Thyroid gland (tissue), 4 donors: ENCODE measurements at places on chromosomes 5 and 9. TPM values are rescaled to one million over a fixed set of nuclear protein-coding genes. Genes with fewer than 3 reads are reported as not detected.

The CSF2 gene
- not detected for total RNA-seq

The CENPP gene
- total RNA-seq: 1.5 TPM

The PPP2CA gene
- 78.2 TPM for total RNA-seq

The TAF11L5 gene
- total RNA-seq: not detected

The SOWAHA gene
- 3.7 TPM for total RNA-seq

The CDX1 gene
- total RNA-seq: not detected

The GADD45G gene
- total RNA-seq: 17.1 TPM

The NUDT12 gene
- 48.2 TPM for total RNA-seq

The N4BP3 gene
- total RNA-seq: 3.9 TPM

The PHYKPL gene
- total RNA-seq: 61.9 TPM

The ARL14EPL gene
- not detected for total RNA-seq

The PFN3 gene
- not detected for total RNA-seq

The RNF208 gene
- total RNA-seq: 2.3 TPM

- H3K27me3 ChIP-seq: no peaks in the 10 kb centered on the region
- DNase-seq: no peak
- H3K4me3 ChIP-seq: no peak overlapping the region
- H3K4me1 ChIP-seq: peaks cover 35% of the 10 kb centered on the region
- no peak overlapping the region for H3K27ac ChIP-seq
- no peaks in the 10 kb centered on the region for H3K36me3 ChIP-seq
These were observed 120.6 kb upstream of the SARDH start for GRCh38 chr9:133858771-133859170.

DNA sequence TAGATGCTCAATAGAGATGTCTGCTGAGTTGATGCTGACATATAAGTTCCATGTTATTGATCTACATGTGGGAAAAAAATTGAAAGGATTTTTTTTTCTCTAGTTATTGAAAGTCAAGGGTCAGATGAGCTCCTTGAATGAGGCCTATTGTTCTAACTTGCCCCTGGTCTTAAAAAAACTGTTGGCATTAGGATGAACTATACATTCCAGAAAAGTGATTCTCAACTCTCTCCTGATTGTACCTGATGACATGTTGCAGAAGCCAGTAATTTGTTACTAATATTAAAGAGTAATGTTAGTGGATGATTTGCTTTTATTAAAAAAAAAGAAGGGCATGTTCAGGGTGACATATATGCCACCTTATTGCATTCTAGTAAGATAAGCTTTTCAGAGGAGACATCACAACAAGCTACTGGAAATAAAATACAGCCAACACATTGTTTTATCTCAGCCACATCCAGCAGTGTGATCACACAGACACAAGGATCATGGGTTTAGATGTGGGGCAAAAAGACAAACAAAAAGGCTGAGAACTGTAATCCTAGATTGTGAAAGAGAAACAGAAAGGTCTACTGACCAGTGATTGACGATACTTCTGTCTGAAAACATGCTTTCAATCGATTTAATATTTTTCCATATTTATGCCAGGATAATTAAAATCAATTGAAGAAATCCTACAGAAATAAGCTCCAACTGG lies 1314.1 kb upstream of the C9orf72 start:
- no peak overlapping the region for H3K27ac ChIP-seq
- H3K27me3 ChIP-seq: no peaks in the 10 kb centered on the region
- H3K4me3 ChIP-seq: no peak overlapping the region

GRCh38 chr9:93595861-93596365 lies 19.5 kb downstream of the PHF2 start:
- H3K27me3 ChIP-seq: no peaks in the 10 kb centered on the region
- no peak overlapping the region for H3K4me3 ChIP-seq
- H3K36me3 ChIP-seq: no peaks in the 10 kb centered on the region
- no peak overlapping the region for H3K27ac ChIP-seq
- H3K4me1 ChIP-seq: peaks cover 59% of the 10 kb centered on the region

- H3K4me3 ChIP-seq: no peak overlapping the region
- no peaks in the 10 kb centered on the region for H3K36me3 ChIP-seq
- no peaks in the 10 kb centered on the region for H3K27me3 ChIP-seq
- H3K4me1 ChIP-seq: peaks cover 38% of the 10 kb centered on the region
- DNase-seq: no peak
- no peak overlapping the region for H3K27ac ChIP-seq
These were observed 18.0 kb upstream of the CRB2 start for GRCh38 chr9:123337971-123338370.

DNA sequence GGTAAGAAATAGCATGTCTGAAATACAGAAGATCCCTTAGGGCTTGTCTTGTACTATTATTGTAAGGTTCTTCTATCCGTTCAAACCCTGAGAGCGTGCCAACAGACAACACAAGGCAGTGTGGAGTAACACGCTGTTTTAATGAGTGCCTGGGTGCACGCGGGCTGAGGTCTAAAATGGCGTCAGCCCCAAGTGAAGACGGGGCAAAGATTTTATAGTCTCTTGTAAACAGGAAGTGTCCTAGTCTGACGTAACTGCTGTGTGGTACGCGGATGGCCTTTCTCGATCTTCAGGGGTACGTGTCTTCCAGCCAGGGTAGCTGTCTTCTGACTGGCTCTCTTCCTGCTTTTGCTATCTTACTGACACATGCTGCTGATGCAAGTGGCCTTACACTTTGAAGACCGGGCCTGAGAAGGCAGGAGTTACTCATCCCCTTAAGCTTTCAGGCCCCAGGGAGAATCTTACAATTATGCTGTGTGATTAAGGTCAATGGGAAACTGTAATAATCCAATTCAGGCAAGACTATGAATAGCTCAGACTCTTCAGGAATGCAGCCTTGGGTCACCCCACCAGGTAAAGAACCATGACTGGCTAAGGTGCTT lies 1812.0 kb upstream of the CDH9 start:
- H3K4me3 ChIP-seq: no peak overlapping the region
- H3K4me1 ChIP-seq: no peaks in the 10 kb centered on the region
- no peaks in the 10 kb centered on the region for H3K27me3 ChIP-seq
- no peak for DNase-seq

- H3K4me3 ChIP-seq: no peak overlapping the region
- no peaks in the 10 kb centered on the region for H3K4me1 ChIP-seq
- no peaks in the 10 kb centered on the region for H3K36me3 ChIP-seq
- H3K27ac ChIP-seq: no peak overlapping the region
- no peak for DNase-seq
These were observed 268.0 kb upstream of the MVB12B start for GRCh38 chr9:126058591-126058990.

DNA sequence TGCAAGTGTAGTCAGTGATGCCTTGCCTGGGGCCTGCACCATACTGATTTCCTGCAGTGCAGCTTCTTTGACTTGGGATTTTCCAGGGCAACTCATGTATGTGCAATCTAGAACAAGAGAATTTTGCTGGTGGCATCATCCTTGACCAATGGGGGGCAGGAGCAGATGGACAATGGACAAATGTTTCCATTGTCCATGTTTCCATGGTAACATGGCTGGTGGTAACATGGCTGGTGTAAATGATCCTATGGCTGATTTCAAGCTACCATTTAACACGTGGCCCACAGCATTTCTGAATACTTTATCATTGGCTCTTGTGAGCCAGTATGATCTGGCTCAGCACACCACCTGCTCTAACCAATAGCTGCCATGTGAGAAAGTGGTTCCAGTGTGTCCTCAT lies 130.1 kb upstream of the OSMR start:
- H3K27ac ChIP-seq: no peak overlapping the region
- DNase-seq: no peak
- no peaks in the 10 kb centered on the region for H3K4me1 ChIP-seq
- H3K4me3 ChIP-seq: no peak overlapping the region
- no peaks in the 10 kb centered on the region for H3K36me3 ChIP-seq

- no peak overlapping the region for H3K4me3 ChIP-seq
- no peaks in the 10 kb centered on the region for H3K27me3 ChIP-seq
- H3K27ac ChIP-seq: no peak overlapping the region
- H3K4me1 ChIP-seq: peaks cover 11% of the 10 kb centered on the region
- DNase-seq: no peak
- H3K36me3 ChIP-seq: peaks cover 29% of the 10 kb centered on the region
These were observed 5.4 kb upstream of the FAM120A start for GRCh38 chr9:93446073-93446472.

DNA sequence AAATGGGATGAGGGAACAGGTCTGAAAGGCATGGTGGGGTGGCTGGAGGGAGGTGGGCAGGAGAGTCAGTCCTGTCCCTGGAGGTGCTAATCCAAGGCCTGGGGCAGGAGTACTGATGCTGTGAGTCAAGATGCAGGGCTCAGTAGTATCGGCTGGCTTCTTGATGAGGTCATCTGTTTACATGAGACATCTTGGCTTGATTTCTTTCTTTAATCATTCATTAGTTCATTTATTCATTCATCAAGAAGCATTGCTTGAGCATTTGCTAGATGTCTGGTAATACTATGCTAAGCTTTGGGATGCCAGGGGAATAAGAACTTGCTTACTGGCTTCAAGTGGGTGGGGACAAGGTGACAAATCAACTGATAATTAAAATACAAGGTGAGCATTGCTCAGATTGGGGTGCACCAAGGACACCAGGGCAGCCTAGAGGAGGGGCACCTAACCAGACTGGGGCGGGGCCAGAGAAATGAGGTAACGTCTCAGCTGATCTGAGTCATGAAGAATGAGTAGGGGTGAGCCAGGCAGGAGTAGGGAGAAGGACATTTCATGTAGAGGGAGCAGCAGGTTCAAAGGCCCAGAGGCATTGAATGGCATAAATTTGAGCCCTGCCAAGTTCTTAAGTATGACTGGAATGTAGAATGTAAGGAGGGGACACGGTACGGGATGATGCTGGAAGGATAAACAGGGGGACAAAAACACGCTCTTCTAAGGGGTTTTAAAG lies 88.8 kb downstream of the EGFLAM start:
- no peaks in the 10 kb centered on the region for H3K36me3 ChIP-seq
- no peaks in the 10 kb centered on the region for H3K27me3 ChIP-seq
- H3K4me3 ChIP-seq: no peak overlapping the region
- no peaks in the 10 kb centered on the region for H3K4me1 ChIP-seq
- DNase-seq: no peak

DNA sequence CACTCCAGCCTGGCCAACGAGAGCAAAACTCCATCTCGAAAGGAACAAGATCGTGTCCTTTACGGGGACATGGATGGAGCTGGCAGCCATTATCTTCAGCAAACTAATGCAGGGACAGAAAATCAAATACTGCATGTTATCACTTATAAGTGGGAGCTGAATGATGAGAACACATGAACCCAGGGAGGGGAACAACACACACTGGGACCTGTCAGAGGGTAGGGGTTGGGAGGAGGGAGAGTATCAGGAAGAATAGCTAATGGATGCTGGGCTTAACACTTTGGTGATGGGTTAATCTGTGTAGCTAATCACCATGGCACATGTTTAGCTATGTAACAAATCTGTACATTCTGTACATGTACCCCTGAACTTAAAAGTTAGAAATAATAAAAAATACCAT lies 40.9 kb downstream of the NMUR2 start:
- H3K4me1 ChIP-seq: peaks cover 6% of the 10 kb centered on the region
- no peak overlapping the region for H3K4me3 ChIP-seq

GRCh38 chr5:158354958-158355357 lies 496.0 kb upstream of the CLINT1 start:
- H3K27me3 ChIP-seq: no peaks in the 10 kb centered on the region
- no peak overlapping the region for H3K27ac ChIP-seq
- no peaks in the 10 kb centered on the region for H3K36me3 ChIP-seq
- no peak for DNase-seq
- no peaks in the 10 kb centered on the region for H3K4me1 ChIP-seq

DNA sequence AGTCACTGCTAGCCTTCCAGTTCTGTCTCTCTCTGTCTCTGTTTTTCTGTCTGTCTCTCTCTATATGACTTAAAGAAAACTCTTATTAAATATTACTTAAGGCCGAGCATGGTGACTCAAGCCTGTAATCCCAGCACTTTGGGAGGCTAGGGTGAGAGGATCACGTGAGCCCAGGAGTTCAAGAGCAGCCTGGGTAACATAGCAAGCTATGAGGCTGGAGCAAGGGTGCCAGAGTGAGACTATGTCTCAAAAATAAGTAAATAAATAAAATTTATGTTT lies 1.7 kb upstream of the GBGT1 start:
- DNase-seq: no peak
- peaks cover 15% of the 10 kb centered on the region for H3K4me1 ChIP-seq
- no peaks in the 10 kb centered on the region for H3K36me3 ChIP-seq
- H3K27me3 ChIP-seq: no peaks in the 10 kb centered on the region

GRCh38 chr5:173954671-173955521 lies 34.1 kb upstream of the C5orf47 start:
- H3K27me3 ChIP-seq: no peaks in the 10 kb centered on the region
- peaks cover 23% of the 10 kb centered on the region for H3K36me3 ChIP-seq
- peak; percentile 60 for DNase-seq
- H3K27ac ChIP-seq: peak overlapping the region; percentile 97
- H3K4me1 ChIP-seq: peaks cover 53% of the 10 kb centered on the region

DNA sequence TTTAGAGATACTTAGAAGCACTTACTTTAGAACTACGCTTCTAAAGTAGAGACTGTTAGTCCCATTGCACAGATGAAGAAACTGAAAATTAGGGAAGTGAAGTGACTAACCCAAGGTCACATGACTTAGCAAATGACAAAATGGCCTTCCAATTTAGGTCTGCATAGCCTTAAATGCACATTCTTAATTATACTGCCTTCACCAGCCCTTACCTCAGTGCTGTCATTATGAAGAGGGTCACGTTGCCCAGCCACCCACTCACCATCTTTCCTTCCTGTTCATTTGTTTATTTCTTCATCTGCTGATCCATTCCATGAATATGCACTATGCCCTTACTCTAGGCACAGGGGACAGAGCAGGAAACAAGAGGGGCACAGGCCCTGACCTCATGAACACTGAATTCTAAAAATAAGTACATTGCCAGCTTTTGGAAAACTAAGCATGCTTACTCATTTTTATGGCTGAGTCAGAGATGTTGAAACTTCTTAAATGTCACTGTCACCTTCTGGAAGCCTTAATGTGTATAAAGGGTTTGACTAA lies 8.6 kb downstream of the HAVCR2 start:
- H3K4me3 ChIP-seq: no peak overlapping the region
- H3K36me3 ChIP-seq: no peaks in the 10 kb centered on the region
- DNase-seq: no peak

GRCh38 chr5:157322581-157322980 lies 56.7 kb downstream of the CYFIP2 start:
- H3K4me3 ChIP-seq: no peak overlapping the region
- DNase-seq: no peak
- no peaks in the 10 kb centered on the region for H3K27me3 ChIP-seq
- no peaks in the 10 kb centered on the region for H3K4me1 ChIP-seq
- H3K36me3 ChIP-seq: no peaks in the 10 kb centered on the region
- H3K27ac ChIP-seq: no peak overlapping the region

- no peak overlapping the region for H3K4me3 ChIP-seq
- H3K27ac ChIP-seq: peak overlapping the region; percentile 91
- no peaks in the 10 kb centered on the region for H3K27me3 ChIP-seq
- no peaks in the 10 kb centered on the region for H3K36me3 ChIP-seq
- H3K4me1 ChIP-seq: peaks cover 48% of the 10 kb centered on the region
- DNase-seq: peak; percentile 94
These were observed 109.9 kb downstream of the EHMT1 start for GRCh38 chr9:137728444-137729311.

GRCh38 chr9:21395778-21396717 lies 10.8 kb upstream of the IFNA2 start:
- peaks cover 7% of the 10 kb centered on the region for H3K27me3 ChIP-seq
- H3K27ac ChIP-seq: no peak overlapping the region
- no peaks in the 10 kb centered on the region for H3K4me1 ChIP-seq
- no peak overlapping the region for H3K4me3 ChIP-seq
- peak; percentile 42 for DNase-seq
- no peaks in the 10 kb centered on the region for H3K36me3 ChIP-seq

GRCh38 chr9:224582-225520 lies 10.2 kb downstream of the DOCK8 start:
- no peak overlapping the region for H3K27ac ChIP-seq
- DNase-seq: no peak
- no peaks in the 10 kb centered on the region for H3K4me1 ChIP-seq
